ENCODE measurements at places on chromosomes 2 and 18.

DNA sequence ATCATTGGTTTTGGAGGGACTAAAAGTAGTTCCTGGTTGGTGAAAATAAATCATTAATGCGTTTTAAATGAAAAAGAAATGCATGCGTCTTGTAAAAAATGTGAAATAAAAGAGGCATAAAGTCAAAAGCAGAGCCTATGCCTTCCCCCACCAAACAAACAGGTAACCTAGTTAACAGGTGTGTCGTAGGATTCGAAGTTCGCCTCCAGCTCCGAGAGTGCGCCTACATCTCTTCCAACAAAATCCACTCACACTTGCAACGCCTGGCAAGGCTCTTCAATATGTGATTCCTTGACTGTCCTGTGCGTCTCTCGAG lies 677 bp upstream of the SMAD4 start:
- peak; percentile 22 for DNase-seq

- DNase-seq = no peak
Measured at GRCh38 chr18:7940971-7941370, 373.9 kb downstream of the PTPRM start.

GRCh38 chr2:12102679-12103078 lies 356.2 kb downstream of the LPIN1 start:
- DNase-seq = no peak

GRCh38 chr18:32213693-32214092 lies 23.9 kb downstream of the MEP1B start:
- DNase-seq = no peak

DNA sequence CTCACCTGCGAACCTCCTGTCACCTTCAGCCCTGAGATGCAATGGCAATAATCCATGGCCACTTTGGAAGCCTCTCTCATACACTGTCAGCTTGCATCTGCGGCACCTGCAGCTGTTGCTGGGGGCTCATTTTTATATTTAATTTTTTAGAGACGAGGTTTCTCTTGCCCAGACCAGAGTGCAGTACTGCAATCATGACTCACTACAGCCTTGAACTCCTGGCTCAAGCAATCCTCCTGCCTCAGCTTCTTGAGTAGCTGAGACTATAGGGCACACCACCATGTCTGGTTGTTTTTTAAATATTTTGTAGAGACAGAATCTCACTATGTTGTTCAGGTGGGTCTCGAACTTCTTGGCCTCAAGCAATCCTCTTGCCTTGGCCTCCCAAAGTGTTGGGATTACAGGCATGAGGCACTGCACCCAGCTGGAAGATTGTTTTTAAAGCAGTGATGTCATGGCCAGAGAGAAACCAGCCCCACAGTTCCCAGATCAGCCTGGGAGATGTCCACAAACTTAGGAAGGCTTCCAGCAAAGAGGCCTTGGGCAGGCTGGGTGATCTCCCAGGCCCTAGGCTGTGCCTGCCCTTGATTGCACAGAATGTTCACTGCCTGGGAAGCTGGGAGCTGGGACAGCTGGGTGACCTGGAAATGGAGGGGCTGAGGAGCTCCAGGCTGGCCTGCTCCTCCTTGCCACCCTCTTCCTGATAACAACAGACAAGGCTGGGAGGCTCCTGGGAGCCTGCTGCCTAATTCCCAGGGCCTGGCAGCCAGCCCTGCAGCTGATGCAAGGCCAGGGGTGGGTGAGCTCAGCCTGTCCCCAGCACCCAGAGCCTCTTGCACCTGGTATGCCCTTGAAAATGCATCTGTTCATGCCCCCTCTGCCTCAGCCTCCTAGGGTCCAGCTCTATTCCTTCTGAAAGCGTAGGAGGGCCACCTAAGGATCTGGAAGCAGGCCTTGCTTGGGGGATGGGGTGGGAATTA lies 27.1 kb downstream of the SH2D6 start:
- DNase-seq = no peak

DNA sequence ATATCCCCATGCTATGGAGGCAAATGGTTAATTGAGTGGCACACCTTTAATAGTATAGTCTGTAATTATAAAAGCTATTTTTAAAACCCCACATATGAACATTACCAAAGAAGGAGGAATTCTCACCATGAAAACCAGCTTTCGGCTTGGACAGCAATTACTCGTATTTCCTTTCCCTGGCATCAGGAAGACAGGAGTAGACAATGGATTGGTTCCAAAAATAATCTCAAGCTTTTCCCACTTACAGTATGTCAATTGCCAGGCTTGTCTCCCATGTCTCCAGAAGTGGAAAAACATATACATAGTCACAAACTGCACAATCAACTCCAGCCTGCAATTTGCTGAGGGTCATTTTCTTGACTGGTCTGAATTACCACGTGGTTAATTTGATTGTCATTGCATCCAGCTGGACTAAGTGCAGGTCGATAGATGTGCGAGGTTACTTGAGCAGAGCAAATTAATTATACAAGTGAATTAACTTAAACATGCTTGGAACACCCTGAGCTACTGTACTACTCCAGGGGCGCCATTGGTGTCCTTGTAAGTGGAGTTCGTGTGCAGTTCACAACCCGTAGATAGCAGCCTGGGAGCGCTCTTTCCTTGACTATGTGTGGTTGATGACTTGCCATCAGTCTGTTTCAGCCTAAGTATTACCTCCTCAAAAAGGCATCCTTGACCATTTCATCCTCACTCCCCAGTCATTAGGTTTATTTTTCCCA lies 124.3 kb upstream of the PELI1 start:
- no peak for DNase-seq

- no peak for DNase-seq
Measured at GRCh38 chr18:80105369-80106167, 3.5 kb upstream of the ADNP2 start.

GRCh38 chr2:196131949-196132925 lies 39.1 kb downstream of the STK17B start:
- no peak for DNase-seq

GRCh38 chr2:69577467-69578197 lies 65.9 kb downstream of the AAK1 start:
- DNase-seq = no peak

GRCh38 chr2:215437614-215438013 lies 1.7 kb upstream of the FN1 start:
- DNase-seq = no peak

- no peak for DNase-seq
Measured at GRCh38 chr2:162267496-162267895, 24.3 kb upstream of the FAP start.

DNA sequence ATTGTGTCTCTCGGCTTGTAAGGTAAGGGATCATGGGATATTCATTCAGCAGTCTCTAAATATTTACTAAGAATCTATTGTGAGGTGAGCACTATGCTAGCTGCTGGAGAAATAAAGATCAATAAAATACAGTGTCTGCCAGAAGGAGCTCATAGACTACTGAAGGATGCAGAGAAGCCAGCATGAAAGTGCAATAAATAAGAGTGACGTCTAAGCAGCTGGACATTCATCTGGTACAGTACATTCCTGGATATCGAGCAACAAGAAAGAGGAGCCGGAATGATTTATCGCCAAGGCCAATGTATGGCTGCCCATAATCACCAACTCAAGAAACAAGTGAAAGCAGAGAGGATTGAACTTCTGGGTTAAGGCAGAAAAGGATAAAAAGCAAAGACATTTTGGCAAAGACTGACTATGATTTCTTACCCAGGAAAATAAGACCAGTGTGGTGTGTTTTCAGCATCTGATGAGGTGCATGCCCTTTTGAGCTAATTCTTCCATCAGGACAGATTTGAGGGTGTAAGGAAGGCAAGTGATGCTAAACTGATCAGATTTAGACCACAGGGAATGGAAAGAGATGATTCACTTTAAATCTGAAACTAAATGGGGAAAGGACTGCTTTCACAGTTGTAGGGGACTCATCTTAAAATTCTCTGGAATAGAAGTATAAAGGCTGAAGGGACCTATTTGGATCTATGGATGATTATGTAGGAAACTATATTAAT lies 18.7 kb upstream of the LMAN1 start:
- DNase-seq = no peak

GRCh38 chr18:77081390-77081778 lies 51.2 kb downstream of the MBP start:
- no peak for DNase-seq

DNA sequence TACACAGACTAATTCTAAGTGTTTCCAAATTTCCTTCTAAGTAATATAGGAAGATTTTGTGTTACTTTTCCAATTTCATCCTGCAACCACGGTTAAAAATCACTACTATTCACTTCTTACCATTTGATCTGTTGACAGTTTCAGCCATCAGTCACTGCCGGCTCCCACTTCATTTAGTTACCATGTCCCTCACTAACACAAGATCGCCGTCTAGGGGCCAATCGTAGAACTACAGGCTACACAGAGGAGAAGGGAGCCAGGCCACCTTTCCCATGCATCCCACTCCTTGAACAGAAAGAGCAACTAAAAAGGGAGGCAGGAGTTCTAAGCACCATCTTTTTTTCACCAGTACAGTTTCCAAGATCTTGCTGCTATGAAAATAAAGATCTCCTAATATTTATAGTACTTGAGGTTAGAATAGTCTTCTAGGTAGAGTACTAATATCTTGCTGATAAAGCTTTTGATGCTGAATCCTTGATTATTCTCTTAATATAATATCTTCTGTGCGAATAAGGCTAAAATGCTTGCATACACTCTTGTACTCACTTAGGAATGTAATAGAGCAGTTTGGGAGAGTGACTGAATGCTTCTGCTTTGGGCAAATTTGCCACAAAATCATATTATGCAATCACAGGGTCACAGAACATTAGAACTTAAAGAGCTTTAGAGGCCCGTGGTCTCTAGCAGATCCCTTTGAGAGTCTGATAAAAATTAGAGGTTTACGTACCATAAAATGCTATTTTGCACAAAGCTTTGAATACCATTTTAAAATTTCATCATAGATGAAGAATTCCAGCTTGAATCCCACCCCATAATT lies 39.5 kb upstream of the CYP1B1 start:
- no peak for DNase-seq

- no peak for DNase-seq
Measured at GRCh38 chr18:43078478-43079092, 36.9 kb downstream of the RIT2 start.

DNA sequence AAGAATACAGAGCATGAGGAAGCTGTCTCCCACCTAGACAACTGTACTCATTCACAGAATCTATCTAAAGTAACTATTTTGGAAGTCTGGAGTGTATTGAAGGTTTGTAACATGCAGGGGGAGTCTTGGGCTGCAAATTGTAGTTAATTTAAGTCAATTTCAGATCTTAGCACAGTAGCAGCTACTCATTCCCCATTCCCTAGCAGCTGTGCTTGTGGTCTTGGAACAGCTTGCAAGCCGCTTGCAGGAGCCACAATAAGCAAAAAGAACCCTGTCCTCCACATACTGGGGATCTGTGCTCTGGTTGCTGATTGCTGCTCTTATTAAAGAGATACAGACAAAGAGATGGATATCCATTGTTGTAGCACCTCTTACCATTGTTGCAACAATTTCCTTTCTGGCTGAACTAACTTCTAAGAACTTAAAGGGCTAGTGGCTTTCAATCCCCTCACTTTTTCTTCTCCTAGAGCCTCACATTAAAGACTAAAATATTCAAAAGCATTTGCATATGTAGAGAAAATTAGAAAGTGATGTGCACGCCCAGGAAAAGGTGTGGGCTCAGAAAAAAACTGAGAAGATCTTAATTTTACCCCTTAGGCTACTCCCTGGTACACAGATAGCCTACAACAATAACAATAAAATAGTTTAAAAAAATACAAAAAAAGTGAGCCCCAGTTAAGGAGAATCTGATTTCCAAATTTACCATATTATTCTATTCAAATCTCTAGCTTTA lies 1775.1 kb upstream of the PIK3C3 start:
- DNase-seq = no peak

- DNase-seq = peak; percentile 13
Measured at GRCh38 chr2:165745916-165746315, 48.1 kb downstream of the GALNT3 start.

GRCh38 chr2:19178175-19178574 lies 180.2 kb downstream of the OSR1 start:
- DNase-seq = no peak

GRCh38 chr2:234111523-234111922 lies 61.0 kb downstream of the SPP2 start:
- no peak for DNase-seq

- no peak for DNase-seq
Measured at GRCh38 chr18:26287644-26288043, 61.4 kb downstream of the TAF4B start.

GRCh38 chr2:43047187-43047780 lies 179.1 kb downstream of the ZFP36L2 start:
- no peak for DNase-seq

DNA sequence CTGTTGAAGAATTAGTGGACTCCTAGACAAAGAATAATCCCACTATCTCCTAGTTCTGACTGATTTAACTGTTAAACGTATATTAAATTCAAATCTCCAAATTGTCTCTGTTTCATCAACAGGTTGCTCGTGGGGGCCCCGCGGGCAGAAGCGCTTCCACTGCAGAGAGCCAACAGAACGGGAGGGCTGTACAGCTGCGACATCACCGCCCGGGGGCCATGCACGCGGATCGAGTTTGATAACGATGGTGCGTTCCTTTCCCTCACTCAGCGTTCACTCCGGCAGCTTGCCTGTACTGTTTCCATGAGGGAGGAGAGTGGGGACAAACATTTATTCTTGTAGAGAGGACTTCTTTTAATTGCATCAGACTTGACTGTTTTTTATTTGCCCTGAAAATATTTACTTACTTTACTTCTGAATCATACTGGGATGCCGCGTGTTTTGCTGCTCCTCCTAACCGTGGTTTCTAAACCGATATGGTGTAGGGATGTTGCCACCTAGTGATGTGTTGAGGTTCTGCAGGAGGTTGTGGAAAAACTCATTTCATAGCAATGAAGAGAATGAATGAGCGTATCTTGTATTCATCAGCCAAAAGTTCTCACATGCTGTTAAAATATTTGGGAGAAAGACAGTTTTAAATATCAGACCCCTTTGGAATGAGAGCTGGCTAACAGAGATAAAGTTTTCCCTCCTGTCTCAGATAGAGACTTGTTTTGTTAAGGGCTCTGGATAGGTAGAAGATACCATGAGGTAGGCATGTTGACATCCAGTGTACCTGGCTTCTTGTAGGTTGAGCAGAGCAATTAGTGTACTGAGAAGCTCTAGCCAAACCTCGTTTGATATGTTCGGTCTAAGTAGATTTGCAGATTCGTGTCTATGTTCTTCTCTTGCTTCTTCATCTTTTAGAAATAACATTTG lies 38.3 kb downstream of the ITGA6 start:
- peak; percentile 51 for DNase-seq

DNA sequence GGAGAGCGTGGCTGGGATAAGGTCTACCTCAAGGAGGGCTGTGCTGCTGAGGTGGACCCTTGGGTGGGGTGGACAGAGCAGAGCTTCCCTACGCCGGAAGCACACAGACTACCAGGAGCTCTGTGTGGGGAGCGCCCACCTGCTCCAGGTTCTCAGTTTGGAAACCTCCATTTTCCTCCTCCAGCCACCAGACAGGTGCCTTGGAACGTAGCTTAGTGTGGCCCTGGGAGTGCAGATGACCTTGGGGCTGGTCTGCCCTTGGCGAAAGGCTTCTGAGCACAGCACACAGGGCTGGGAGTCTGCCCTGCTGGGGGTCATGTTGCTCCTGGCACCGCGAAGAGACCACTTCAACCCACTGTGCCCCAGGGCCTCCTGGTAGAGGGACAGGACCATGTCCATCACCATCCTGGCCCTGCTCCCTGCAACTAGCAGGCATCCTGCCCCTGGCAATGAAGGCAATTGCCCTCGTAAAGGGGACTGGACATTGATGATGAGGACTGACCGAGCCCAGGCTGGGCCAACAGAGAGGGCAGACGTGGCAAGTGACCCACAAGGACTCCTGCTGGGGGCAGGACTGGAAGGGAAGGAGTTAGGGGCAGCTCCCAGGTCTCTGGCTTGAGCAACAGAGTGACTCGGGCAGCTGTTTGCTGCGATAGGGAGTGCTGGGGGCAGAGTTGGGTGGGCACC lies 214.7 kb downstream of the CYP26B1 start:
- DNase-seq = no peak

Data from hypothalamus (tissue), 51 donors.